ENCODE measurements at places on chromosomes 7 and 10.

- no peak for DNase-seq
Observed at GRCh38 chr10:130516141-130516735, 380.0 kb downstream of the GLRX3 start.

DNA sequence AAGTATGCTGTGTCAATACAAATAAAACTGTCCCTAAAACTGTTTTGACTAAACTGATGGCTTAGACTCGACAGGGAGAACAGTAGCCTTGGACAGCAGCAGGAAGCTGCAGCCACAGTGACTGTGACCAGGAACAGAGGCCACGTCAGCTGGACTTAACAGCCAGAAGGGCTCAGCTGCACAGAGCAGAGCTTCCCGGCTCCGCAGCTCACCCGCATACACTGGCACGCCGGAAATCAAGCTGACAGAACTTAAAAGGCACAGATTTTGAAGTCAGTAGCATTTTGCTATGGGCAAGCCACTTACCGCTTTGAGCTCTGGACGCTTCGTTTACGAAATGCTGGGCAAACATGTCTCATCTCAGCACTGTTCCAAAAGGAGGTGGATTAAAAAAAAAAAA, 769.7 kb upstream of the AUTS2 start:
- no peak for DNase-seq

- no peak for DNase-seq
Observed at GRCh38 chr10:20877554-20877953, 19.6 kb downstream of the NEBL start.

- DNase-seq, result no peak
Observed at GRCh38 chr10:110643035-110643652, 992 bp upstream of the RBM20 start.

- DNase-seq, result no peak
Observed at GRCh38 chr7:82258181-82258580, 185.4 kb downstream of the CACNA2D1 start.

DNA sequence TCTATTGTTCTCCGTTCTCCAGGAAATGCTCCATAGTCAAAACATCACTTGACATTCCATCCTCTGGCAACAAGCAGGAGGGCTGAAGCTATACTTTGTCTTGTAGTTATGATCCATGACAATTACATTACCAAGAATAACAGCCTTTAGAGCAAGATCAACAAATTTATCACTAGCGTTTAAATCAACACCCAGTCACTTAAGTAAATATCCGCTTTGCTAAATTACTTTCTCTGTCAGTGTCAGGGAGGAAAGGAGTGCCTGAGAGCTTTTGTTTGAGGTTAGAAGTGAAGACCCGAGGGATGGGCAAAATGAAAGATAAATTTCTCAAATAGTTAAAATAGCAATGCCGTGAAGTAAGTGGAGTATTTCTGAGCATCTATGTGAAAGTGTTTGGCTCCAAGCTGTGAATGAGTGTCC, 236.1 kb upstream of the BMPER start:
- DNase-seq, result no peak

DNA sequence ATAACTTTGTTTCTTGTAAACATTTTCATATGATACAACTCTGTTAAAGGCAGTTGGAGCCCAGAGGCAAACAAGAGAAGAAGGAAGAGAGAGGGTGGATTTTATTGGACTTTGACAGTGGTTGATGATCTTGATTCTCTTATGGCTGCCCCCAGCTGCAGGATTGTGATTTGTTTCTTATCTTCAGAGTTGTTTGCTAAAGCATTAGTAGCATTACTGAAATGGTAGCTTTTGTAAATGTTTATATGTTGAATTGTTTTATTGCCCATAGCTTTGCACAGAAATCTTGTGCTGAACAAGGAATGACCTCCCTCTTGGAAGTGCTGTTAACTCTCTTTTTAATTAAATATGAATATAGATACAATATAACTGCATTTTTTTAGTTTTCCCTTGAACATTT, 309.4 kb downstream of the AUTS2 start:
- DNase-seq, result no peak

DNA sequence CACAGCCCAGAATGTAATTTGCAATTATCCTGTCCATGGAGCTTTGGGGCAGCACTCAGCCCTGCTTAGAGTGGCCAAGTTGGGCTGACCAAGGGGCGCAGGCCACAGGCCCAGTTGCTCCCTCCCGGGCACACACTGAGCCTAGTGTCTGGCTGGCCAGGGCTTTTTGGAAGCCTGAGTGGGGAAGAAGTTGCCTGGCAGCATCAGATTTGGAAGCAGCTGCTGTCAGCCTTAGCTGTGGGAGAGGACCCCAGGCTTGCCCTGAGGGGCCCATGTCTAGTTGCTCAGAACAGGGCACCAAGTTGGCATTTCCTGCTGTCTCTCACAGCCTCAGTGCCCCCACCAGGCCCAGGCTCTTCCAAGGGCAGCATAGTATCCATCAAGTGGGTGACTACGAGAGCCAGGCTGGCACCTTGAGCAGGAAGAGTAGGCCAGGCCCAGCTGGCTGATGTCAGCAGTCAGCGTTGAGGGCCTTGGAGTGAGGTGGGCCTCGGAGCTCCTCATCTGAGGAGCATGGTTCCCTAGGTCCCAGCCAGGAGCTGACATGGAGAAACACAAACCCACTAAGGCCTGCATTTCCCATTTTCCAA, 14.4 kb downstream of the ANTXRL start:
- no peak for DNase-seq

- peak; percentile 93 for DNase-seq
Observed at GRCh38 chr7:117157241-117158209, 165.3 kb downstream of the WNT2 start.

DNA sequence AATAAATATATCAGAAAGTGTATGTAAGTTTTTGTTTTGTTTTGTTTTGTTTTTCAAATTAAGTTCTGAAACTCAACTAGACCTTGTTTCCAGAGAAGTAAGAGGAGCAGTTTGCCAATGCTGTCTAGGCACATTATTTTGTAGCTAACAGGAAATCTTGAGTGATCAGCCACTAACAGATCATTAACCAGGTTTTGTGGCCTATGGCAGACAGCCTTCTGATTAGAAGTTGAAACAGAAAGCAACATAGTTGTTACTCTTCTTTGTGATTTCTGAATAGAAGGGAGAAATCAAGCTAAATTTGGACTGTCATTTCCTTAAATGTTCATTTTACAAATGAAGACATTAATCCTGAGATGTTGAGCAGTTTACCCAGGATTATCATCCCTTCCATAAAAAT, 142.6 kb downstream of the PLXDC2 start:
- no peak for DNase-seq

- DNase-seq, result no peak
Observed at GRCh38 chr7:131031099-131031868, 296.4 kb upstream of the MKLN1 start.

DNA sequence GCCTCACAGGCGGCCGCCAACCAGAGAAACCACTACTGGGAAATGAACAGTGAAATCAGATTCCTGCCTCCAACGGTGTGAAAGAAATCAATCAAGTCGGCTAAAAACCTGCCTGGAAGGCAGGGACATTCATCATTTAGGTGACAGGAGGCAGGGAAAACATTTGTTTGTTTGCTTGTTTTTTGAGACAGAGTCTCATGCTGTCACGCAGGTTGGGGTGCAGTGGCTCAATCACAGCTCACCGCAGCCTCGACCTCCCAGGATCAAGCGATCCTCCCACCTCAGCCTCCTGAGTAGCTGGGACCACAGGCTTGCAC, 30.5 kb downstream of the AP5Z1 start:
- no peak for DNase-seq

DNA sequence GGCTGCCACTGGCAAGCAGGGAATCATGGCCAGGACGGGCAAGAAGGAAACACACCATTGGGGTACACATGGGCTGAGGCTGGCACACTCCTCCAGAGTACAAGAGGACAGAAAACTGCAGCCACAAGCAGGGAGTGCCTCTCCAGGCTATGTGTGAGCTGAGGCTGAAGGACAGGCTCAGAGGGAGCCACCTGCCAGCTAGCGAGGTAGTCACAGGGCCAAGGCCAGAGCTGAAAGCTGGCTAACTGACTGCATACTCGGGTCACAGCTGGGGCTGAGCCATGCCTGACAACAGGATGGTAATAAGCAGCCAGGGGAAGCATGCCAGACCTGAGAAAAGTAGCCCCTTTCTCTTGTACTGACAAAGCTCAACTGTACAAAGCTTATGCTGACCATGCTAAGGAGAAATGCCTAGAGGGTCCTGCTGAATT, 52.0 kb downstream of the KIF5B start:
- DNase-seq, result no peak

- no peak for DNase-seq
Observed at GRCh38 chr7:155725006-155725355, 80.5 kb downstream of the RBM33 start.

DNA sequence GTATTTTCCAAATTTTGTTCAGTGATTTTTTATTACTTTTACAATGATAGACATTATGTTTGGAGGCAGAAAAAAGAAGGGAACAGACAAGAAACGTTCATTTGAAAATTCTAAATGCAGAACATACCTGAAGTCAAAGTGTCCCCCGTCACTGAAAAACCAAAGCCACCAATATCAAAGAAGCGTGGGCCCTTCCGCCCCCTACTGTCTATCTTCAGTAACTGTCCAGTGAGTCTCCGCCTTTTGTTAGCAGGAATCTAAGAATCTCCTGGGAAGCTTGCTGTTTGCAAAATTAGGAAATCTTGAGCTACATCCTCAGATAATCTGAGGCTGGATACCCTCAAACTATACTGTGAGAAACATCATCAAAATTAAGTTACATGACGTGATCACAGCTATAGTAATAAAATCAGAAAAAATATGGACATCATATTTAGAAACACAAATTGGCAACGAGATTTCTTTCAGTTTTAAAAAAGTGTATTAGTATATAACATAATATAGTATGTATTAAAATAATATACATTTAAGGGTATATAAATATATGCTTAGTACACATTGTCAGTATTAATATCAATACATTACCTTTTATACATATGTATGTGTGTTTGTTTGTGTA, 169.3 kb upstream of the AKR1E2 start:
- DNase-seq, result peak; percentile 86

DNA sequence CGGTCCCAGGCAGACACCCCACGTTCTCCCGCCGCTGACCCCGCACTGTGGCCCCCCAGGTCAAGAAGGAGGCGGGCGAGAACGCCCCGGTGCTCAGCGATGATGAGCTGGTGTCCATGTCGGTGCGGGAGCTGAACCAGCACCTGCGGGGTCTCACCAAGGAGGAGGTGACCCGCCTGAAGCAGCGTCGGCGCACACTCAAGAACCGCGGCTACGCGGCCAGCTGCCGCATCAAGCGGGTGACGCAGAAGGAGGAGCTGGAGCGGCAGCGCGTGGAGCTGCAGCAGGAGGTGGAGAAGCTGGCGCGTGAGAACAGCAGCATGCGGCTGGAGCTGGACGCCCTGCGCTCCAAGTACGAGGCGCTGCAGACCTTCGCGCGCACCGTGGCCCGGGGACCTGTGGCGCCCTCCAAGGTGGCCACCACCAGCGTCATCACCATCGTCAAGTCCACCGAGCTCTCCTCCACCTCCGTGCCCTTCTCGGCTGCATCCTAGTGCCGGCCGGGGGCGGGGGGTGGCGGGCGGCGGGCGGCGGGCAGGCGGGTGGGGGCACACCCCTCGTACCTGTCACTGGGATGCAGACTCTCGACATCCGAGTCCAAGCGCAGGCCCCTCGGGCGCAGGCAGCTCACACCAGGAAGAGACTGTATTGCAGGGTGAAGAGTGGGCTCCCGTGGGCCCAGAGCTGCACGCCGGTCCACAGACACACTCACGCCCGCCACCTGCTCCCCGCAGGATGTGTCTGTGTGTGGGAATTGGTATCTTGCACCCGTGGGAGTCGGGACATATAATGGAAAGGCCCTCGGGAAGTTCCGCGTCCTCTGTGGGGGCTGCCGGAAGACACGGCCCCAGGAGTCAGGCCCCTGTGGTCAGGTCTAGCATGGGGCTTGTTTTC, 9.6 kb downstream of the MAFK start:
- no peak for DNase-seq

DNA sequence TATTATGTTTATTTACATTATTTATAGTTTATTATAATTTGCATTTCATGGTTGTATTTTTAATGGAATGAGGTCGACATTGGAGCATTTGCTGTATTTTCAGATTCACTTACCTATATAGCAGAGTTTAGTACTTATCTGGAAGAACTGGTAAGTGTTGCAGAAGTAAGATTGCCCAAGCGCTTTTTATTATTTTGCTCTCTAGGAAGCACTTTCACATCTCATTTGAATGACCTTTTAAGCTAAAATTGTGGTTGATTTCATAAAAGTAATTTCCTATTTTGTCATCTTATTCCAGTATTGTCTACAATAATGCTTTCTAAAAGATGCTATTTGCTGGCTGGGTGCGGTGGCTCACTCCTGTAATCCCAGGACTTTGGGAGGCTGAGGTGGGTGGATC, 28.6 kb downstream of the SEC61A2 start:
- DNase-seq, result no peak
